Cortex of kidney (tissue), 1 donor: ENCODE measurements at places on chromosomes 2 and 18.

- no peak for DNase-seq
Observed at GRCh38 chr2:178287652-178288344, 93.5 kb downstream of the OSBPL6 start.

DNA sequence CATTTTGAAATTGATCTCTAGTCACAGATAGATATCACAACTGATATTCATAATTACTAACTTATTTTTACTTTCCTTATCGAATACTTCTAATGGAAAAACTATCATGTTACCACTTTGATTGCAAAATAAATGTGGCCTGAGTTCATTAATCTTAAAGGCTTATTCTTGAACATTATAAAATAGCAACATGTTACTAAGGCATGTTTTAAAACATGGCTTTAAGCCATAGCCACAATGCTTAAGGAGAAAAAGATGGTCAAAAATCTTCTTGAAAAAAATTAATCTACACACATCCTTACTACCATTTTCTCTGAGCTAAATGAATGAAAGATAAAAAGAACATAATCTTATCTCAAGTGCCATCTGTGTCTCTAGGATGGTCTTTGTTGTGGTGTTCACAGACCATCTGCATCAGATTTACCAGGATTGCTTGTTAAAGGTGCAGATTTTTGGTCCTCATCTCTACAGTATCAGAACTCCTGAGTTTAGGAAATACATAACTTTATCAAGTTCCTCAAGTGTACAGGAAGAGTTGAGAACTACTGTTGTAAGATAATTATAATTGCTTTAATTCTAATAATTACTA lies 15.3 kb downstream of the MTX2 start:
- no peak for DNase-seq

DNA sequence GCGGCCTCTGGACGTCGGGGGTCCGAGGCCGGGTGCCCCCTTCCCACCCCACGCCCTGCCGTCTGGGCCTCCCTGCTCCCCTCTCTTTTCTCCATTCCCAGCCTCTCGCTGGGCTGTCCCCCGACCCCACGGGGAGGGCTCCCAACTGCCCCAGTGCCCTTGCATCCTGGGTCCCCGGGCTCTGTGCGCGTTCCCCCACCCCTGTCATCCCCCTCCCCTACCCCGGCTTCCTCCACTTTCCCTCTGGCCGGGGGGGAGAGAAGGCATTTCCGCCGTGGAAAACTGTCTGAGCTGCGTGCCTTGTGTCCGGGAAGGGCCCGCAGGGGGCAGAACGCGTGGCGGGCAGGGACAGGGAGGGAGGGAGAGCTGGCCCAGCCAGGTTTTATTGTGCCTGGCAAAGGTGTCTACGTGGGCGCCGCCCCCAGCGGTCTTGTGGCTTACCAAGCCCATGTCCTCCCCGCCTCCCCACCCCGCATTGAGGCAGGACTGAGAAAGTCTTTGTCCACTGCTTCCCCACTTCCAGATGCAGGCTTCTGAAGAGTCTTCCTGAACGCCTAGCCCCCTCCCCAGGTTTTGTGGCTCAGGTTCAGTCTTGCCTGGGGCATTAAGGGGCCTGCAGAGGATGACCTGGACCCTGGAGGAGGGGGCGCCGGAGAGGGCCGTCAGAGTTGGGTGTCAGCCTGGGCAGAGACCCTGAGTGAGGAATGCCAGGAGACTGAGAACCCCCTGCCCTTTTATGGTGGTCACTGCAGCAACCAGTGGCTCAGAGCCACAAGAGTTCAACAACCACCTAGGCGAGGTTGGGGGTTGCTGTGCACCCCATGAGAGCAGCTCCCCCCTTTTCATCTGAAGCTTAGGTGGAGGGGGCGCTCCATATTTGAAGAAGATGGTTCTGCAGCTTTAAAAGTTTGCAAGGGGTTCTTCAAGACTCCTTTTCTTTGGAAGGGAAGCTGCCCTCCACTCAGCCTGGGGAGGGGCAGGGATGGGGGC lies 1.3 kb downstream of the ITM2C start:
- no peak for DNase-seq

DNA sequence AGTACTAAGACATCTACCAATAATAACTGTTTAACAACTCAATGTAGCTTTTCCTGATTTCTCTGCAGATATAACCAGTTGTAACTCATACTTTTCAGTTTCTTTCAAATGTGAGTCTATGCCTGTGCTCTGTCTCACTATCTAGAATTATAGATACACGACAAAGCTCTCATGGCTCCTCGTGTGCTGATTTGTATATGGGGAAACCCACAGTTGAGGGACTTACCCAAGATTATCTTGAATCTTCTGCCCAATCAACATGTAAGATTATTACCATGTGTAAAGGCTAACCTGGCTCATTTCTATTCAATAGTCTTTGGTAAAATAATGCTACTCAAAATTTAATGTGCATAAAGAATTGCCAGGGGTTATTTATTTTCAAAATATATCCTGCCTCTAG lies 554.4 kb downstream of the FBXO15 start:
- DNase-seq = no peak

GRCh38 chr2:205714789-205715720 lies 32.8 kb downstream of the NRP2 start:
- DNase-seq = no peak

DNA sequence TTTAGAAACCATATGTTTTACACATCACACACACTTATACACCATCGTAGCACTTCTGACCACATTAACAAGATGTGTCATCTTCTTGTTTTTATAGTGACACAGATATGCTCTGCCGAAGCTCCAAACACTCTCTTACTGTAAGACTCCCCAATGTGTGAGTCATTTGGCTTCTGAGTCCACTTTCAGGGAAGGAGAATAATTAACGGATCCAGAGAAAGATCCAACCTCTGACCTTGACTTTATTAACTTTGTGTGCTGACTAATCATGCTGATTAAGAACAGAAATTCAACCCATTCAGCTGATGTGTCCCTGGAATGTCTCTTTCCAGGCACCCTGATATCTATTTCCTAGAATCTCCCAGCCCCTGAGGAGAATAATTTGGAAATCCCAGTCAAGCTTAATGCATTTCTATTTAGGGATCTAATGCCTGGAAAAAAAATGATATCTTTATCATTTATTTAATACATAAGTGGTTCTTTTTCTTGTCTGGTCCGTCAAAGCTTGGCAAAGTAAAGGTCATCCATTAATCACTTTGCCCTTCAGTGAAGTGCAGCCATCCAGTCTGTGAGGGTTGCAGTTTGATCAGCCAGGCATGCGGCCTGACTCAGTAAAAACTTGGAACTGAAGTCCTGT lies 615.8 kb upstream of the SYT4 start:
- no peak for DNase-seq

DNA sequence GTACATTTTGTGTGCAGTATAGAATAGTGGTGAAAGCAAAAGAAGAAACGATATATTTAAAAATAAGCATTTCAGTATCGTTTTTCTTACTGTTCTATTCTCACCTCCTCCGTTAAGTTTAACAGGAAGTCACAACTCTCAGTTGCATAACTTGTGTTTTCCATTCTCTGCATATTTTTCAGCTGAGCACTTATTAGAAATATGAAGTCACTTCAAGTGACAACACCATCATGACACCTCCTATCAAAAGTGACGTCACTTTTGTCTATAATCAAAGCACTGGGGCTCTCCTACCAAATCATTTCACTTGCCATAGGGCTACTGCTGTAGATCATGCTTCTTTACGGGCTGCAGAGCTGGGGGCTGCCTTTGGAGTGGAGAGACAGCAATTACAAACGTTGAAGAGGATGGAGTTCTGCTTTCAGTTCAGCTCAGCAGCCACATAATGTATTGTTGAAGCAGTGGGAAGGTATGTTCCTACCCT lies 36.3 kb downstream of the STAT4 start:
- no peak for DNase-seq

GRCh38 chr2:65587779-65588178 lies 155.4 kb upstream of the SPRED2 start:
- no peak for DNase-seq

DNA sequence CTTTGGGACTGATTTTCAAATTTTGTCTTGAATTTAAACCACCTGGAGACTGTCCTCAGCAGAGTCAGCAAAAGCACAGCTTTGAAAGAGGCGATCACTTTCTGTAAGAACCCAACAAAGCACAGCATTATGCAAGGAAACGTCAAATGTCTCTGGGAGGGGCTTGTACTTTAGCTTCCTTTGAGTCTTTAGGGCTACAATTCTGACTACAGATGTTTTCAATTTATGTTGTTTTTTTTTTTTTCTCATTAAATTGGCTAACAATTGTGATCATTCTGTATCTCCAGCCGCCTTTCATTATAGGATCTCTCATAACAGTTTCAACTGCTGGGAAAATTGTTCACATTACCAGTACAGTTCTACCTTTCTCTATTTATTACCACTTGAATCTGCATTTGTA lies 48.3 kb downstream of the COL3A1 start:
- no peak for DNase-seq

DNA sequence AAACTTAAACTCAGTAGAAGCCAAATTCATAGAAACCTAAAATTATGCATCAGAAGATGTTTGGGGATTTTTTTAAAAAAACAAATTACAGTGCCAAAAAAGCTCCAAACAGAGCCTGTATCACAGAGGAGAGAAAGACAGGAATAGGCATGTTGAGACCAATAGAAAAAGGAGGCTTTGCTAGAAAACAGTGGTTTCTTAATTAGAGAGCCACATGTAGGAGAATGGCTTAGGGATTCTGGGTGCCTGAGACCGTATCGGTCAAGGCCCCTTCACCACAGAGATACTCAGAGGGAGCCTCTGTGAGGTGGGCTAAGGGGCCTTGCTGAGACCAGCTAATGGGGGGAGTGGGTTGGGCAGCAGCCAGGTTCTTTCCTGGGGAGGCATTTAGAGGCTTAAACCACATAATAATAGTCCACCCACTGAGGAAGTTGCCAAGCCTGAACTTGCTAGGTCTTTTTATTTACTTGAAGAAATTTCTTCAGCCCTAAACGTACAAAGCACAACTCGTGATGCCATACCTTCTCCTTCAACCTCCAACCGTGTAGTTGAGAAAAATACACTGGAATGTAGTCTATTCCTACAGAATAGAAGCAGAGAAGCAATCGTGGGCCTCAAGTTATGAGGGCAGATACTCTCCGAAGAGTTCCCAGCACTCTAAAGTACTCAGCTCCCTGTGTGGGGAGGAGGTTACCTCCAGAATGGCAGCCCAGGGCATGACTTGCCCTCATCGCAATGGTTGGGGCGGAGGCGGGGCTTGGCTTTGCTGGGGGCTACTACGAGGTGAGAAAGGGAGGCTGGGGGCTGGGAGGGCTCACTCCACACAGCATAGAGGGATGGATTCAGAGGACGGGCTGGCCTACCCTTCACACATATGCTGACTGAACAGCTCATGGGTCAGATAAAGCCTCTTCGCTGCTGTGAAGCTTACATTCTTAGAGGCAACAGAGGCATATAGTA lies 237.9 kb downstream of the TPGS2 start:
- DNase-seq = no peak

- no peak for DNase-seq
Observed at GRCh38 chr18:22165603-22166068, 3.8 kb upstream of the GATA6 start.

GRCh38 chr2:231557571-231558217 lies 27.4 kb upstream of the NMUR1 start:
- DNase-seq = no peak

GRCh38 chr18:57122936-57123510 lies 23.9 kb upstream of the BOD1L2 start:
- DNase-seq = no peak

DNA sequence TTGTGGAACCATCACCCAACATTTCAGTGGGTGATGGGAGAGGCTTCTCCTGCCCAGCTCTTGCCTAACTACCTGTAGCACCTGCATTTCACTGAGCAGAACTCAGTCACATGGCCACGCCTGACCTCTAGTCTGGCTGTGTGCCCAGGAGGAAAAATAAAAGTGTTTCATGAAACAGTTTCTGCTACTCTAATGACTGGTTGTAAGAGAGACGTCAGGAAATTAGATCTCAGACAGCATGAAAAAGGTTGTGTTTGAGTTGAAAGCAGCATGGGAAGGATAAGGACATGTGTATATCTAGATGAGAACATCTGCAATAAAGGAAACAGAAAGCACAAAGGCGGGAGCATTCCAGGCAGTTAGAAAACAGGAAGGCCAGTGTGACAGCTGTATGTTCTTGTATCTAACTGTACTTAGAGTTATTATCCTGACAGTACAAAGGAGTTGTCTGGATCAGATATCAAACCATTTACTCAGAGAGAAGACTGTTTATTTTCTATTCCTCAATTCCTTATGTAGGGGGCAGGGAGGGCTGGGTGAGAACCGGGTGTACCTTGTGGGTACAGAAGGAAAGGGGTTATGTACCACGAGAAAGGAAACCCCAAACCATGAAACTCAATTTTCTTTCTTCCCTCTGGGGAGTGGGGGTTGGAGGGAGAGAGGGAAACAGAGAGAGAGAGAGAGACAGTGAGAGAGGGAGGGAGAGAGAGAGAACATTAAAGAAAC lies 307.4 kb upstream of the VWC2L start:
- no peak for DNase-seq

GRCh38 chr2:31008561-31009114 lies 129.6 kb downstream of the GALNT14 start:
- no peak for DNase-seq

- no peak for DNase-seq
Observed at GRCh38 chr2:21427606-21428005, 303.8 kb downstream of the TDRD15 start.
